ENCODE measurements at places on chromosomes 3 and 15.
A peak's percentile ranks its signal among the peaks of the same experiment; 100 is the strongest.

DNA sequence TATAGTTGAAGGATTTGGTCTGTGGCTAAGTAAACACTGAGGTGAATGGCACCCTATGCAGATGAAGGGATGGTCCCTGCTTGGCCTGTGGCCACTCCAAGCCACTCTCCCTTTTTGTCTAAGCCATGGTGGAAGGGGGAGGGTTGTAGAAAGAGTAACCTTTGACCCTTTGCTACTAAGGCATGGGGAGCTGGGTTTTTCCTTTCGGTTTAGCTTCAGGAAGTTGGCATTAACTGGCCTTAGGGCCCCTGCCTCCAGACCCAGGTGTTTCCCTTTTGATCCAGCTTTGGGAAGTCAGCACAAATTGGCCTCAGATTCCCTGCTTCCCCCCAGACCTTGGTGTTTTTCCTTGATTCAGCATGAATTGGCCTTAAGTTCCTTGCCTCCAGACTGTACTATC, 49.5 kb downstream of the EFCAB12 start:
- no peak for DNase-seq

GRCh38 chr3:10337323-10338163, 16.6 kb upstream of the SEC13 start:
- DNase-seq = no peak

GRCh38 chr3:177561769-177562392, 364.6 kb upstream of the TBL1XR1 start:
- peak; percentile 85 for DNase-seq

DNA sequence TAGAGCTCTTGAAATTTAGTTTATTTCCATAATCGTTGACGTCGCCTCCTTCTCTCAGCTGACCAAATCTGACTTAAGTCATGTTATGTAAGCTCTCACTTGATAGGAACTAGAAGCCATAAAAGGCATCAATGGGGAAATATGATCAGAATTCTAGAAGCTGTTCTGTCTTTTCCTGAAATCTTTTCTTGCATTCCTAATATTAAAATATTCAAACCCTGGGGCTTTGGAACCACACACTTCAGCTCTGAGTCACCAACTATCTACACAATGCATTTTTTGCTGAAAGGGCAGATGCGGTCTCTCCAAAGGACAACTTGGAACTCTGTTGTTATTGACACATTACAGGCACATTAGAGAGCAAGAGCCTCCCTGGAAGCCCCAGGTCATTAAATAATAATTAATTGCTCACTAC, 91.3 kb downstream of the LARS2 start:
- DNase-seq = no peak

DNA sequence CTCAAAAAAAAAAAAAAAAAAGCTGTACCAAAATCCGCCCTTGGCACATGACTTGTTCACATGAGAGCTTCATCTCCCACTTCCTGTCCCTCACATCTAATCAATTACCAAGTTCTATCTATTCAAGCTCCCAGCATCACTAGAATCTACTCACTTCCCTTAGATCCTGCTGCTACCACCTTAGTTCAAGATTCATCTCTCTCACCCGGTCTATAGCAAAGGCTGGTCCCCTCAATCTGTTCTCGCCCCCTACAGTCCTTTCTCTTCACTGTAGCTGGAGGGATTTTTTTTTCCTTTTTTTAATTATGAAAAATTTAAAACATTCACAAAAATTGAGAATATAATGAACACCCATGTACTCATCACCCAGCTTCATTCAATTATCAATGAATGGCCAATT, 16.7 kb upstream of the GPR160 start:
- DNase-seq = no peak

DNA sequence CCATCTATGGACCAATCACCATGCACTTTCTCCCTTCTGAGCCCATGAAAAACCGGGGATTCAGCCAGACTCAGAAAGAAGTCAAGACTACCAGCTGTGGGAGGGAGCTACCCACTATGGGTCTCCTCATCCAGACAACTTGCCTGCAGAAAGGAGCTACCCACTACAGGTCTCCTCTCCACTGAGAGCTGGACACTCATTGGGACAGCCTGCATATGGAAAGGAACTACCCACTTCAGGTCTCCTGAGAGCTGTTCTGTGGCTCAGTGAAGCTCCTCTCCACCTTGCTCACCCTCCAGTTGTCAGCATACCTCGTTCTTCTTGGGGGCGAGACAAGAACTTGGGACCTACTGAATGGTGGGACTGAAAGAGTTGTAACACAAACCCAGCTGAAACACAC, 22.3 kb upstream of the ZBED2 start:
- DNase-seq = no peak

DNA sequence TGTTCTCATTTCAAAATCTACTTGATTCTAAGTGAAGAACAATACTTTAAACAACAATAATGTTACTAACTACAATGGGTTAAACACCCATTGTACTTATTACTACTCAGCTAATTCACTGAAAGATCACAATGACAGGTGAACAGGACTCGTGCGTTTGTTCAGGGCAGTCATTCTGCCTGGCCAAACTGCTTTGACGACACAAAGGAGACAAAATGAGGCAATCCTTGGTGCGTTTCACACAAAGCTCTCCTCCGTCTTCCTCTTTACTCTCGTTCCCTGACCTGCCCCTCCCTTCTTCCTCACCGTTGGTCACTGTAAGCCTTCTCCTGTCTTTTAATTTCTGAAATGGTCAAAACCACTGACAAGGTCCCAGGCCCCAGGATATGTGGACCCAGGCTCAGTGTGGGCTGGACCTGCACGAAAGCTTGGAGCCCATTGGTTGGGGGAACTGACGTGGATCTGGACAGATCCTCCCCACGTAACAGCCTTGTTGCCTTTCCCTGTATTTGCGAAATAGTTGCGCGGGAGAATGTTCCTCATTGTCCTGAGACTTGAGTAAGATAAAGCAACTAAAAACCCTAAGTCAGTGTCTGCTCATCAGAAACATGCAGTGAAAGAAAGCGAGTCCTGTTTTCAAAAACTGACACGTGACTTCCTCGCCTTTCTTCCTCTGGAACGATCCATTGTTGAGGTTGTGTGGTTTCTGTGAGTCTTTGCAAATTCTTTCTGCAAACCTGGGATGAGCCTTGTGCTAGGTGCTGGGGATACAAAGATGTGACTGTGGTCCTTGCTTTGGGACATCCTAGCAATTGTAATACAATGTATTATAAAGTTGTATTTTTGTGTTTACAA, 147.1 kb upstream of the RGMA start:
- DNase-seq = no peak

GRCh38 chr15:30922480-30923311, 19.0 kb downstream of the FAN1 start:
- no peak for DNase-seq

DNA sequence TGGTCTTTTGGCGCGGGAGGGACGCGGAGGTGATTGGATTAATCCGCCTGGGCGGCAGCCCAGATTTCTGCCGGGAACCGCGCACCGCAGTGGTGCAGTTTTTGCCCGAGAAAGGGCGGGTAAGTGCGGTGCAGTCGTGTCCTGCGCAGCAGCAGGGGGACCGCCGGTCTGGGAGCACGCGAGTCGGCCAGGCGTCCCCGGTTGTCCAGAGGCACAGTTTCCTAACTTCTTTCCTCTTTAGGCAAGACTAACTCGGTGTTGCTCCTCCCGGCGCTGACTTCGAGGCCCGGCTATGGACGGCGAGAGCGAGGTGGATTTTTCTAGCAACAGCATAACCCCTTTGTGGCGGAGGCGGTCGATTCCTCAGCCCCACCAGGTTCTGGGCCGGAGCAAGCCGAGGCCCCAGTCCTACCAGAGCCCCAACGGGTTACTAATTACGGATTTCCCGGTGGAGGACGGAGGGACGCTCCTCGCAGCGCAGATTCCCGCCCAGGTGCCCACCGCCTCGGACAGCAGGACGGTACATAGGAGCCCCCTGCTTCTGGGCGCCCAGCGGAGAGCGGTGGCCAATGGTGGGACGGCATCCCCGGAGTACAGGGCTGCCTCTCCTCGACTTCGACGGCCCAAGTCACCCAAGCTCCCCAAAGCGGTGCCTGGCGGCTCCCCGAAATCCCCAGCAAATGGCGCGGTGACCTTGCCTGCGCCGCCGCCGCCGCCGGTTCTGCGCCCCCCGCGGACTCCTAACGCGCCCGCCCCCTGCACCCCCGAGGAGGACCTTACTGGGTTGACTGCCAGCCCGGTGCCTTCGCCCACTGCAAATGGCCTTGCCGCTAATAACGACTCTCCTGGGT, 736 bp downstream of the ARHGEF26 start:
- DNase-seq = peak; percentile 41

DNA sequence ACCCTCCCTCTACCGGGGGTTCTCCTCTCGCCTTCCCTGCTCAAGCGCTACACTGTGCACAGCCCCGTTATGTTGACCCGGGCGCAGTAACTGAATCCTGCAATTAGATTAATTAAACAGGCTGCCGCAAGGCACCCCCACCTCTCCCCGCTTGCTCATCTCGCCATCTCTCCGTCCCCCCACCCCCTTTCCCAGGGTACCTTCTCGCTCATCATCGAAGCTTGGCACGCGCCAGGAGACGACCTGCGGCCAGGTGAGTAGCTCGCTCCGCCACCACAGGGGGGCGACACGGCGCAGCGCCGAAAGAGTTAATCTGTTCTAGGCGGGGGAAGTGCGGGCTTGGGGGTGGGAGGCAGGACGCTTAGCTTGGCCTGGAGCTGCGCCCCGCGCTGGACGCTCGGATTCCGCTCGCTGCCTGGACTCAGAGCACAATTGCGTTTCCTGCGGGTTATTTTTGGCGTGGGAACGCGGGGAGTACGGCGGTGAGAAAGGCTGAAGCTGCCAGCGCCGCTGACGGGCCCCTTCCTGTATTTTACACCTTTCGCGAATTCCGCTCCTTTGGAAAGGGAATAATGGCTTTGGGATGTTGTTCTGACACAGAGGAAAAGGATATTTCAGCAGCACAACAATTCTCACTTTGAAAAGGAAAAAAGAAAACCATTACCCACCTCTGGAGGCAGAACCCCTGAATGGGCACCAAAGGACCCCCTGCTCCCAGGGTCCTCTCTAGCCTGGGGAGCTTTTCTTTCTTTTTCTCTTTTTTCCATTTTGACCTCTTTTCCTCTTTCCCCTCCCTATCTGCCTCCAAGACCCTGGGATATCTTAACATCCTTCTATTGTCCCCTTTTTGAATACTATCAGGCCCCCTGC, 1.5 kb downstream of the DLL4 start:
- peak; percentile 35 for DNase-seq

DNA sequence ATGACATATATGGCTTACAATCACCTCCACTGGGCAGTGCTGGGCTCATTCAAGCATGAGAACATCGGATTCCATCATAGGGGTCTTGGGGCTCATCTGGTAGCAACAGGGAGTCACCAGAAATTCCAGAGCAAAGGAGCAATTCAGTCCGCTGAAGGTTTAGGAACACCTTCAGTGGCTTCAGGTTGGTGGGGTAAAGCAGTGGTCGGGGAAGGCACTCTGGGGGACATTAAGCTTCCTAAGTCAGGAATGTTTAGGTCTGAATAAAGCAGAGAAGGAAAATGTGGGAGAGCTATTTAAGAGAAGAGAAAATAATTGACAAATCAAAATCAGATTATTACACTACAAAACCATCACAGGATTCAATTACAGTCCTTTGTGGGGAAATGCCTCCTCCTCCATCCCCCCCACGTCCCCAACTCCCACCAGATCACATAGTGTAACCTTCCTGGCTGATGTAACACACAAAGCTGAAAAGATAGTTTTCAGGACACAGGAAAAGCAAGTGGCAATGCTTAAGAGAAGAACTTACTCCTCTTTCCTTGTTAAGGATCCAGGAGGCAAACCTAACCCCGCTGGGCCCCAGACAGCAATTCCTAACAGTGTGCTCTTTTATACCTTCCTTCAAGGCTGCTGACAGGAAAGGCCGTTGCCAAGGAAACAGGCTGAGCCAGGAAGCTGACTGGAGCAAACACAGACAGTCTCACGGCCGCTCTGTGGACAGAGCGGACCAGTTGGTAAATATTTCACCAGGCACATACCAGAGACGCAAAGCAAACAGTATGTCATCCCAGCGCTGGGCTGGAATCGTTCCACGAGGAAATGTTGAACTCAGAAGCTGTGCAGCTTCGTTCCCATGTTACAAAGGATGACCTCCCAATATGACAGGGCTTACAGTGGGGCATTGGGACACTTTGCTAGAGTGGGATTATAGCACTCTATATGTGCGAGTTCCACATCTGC, 57.5 kb upstream of the LMCD1 start:
- peak; percentile 66 for DNase-seq

- no peak for DNase-seq
These were observed 23.0 kb upstream of the COPG1 start for GRCh38 chr3:129226374-129226773.

- no peak for DNase-seq
These were observed 213.1 kb downstream of the TBC1D2B start for GRCh38 chr15:77864211-77865105.

GRCh38 chr15:58269455-58270414, 131.6 kb downstream of the AQP9 start:
- peak; percentile 59 for DNase-seq

- no peak for DNase-seq
These were observed 20.5 kb upstream of the ANPEP start for GRCh38 chr15:89835176-89835564.

GRCh38 chr15:77631745-77632533, 773 bp downstream of the LINGO1 start:
- no peak for DNase-seq

- no peak for DNase-seq
These were observed 7.4 kb upstream of the TGM5 start for GRCh38 chr15:43274136-43274535.

DNA sequence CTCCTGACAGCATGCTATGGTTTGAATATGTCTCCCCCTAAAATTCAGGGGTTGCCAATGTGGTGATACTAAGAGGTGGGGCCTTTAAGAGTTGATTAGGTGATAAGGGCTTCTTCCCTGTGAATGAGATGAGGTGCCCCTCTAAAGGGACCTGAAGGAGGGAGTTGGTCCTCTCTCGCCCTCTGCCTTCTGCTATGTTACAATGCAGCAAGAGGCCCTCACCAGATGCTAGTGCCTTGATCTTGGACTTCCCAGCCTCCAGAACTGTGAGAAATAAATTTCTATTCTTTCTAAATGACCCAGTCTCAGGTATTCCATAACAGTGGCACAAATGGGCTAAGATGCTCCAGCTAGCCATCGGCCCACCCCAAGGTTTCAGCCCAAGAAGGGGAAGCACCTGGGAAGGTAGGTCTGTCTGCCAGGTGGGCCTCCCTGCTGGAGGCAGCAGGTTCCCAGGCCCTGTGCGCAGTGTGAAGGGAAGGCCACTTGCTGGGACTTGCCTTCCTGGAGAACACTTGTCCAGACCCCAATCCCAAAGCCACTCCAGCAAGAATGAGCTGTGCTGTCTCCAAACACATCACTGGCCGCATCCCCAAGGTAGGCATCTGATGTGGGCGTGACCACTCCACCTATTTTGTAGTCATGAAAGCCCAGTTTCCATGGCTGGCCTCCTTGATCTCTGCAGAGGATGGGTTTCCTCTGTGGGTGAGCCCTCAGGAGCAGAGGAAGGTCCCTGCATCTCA, 9.0 kb downstream of the TGM4 start:
- DNase-seq = no peak

DNA sequence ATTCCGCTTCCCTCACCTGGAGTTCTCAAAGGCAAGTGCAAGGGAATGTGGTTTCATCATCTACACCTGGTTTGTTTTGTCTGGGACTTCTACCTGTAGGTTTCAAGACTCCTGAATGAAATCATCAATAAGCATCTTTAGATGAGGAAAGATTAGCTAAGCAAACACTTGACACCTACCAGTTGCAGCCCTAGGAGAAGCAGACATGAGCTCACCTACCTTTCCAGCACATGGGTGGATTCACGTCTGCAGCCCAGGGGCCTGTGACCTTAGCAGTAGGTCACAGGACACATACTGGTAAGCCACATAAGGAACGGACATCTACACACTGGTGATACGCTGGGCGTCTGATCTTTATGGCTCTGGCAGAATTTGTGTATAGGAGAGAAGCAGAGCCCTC, 26.7 kb downstream of the SLCO2A1 start:
- no peak for DNase-seq
